HFFc6 (cell line): ENCODE measurements at places on chromosomes 5 and 9. TPM values are rescaled to one million over a fixed set of nuclear protein-coding genes. Genes with fewer than 3 reads are reported as not detected.
A peak's percentile ranks its signal among the peaks of the same experiment; 100 is the strongest.

The DNAJB5 gene
- total RNA-seq, result 12.2 to 18.5 TPM (median 13.1 TPM) in 3 replicates

GRCh38 chr5:41373230-41373629 lies 137.2 kb downstream of the PLCXD3 start:
- DNase-seq, result no peak

GRCh38 chr5:103896593-103896992 lies 334.0 kb upstream of the NUDT12 start:
- DNase-seq, result no peak

- DNase-seq, result no peak
These were observed 245.1 kb upstream of the ELAVL2 start for GRCh38 chr9:24071091-24071490.

DNA sequence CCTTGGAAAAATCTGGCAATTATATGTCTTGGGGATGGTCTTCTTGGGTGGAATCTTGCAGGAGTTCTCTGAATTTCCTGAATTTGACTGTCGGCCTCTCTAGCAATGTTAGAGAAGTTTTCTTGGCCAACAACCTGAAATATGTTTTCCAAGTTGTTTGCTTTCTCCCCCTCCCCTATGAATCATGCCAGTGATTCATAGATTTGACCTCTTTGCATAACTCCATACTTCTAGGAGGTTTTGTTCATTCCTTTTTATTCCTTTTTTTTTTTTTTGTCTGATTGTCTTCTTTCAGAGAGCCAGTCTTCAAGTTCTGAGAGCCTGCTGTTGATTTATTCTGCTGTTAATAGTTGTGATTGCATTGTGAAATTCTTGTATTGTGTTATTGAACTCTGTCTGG lies 56.7 kb upstream of the SLC44A1 start:
- peak; percentile 62 for DNase-seq

- DNase-seq, result no peak
These were observed 27.9 kb upstream of the RECK start for GRCh38 chr9:36008774-36009300.

DNA sequence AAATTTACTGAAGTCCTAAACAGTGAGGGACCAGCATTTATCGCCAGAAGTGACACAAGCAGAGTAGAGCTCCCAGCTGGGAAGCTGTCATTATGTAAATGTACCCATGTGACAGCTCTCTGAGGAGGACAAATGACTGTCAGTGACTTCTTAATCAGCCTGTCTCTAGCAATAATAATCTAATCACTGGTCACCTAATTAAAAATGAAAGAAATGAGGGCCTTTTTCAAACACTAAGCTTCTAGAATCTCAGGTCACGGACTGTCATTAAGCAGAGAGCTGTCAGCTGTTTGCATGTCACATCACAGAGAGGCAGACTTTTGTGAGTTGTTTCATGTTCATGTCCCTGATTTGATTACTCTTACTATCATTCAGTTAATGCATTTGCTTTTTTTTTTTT lies 77.9 kb upstream of the FBXL17 start:
- DNase-seq, result no peak

DNA sequence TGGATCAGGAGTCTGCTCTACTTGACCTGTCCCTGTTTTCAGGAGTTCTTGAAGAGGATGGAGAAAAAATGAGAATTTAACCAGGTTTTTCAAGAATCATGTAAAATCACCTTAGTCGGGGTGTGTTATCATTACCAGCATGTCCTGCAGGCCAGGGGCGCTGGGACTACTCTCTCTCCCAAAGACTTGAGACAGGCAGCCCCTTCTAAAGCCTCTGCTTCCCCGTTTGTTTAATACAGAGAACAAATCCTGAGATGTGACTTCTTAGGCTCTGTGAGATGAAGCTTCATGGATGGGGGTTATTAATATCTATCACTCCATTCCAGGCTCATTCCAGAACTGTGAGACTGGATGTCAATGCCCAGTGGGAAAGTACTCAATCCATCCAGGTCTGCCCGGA lies 3.0 kb downstream of the PAX5 start:
- no peak for DNase-seq

GRCh38 chr5:15786884-15787283 lies 286.9 kb downstream of the FBXL7 start:
- no peak for DNase-seq

DNA sequence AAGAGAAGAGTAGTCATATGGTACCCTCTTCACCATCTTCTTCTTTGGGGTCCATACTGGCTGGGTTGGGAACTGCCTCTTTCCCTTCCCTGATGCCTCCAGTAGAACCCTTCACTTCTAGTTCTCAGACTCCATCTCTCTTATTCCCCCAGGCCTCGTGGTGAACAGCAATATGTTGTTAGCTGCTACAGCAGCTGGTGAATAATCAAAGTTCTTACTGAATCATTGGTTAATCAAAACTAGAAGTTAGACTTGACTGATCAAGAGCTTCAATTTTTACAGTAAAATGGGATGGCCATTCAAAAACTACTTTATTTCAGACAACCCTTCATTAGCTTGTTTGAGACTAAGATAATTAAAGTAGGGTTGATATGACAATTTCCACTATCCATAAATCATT lies 190.9 kb upstream of the GNA14 start:
- DNase-seq, result no peak

- DNase-seq, result no peak
These were observed 107.1 kb downstream of the CACNA1B start for GRCh38 chr9:137984520-137985257.

GRCh38 chr9:112033237-112034215 lies 136.9 kb downstream of the UGCG start:
- DNase-seq, result no peak

- DNase-seq, result no peak
These were observed 103.4 kb downstream of the DOCK2 start for GRCh38 chr5:169740435-169740834.

GRCh38 chr5:56003679-56004078 lies 8.9 kb upstream of the IL6ST start:
- no peak for DNase-seq

- no peak for DNase-seq
These were observed 242.9 kb downstream of the CSNK1G3 start for GRCh38 chr5:123754908-123755307.

The GTF3C4 gene
- total RNA-seq, result 14.6 to 15.8 TPM (median 14.6 TPM) in 3 replicates

DNA sequence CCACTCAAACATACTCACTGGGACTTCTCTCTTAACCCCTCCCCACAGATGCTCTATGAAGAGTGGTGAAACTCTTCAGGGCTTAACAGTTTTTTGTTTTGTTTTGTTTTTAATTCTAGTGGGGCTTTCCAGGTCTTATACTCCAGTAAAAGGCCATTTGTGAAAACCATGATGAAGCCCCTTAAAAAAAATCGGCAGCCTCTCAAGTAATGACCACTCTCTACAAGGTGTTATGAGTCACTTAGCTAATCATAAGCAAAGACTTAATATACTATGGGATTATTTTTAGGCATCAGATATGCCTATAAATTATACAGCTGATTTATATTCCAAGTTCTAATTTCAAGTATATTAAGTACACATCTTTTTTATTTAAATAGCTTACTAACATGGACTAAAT lies 607.9 kb downstream of the RAB3C start:
- no peak for DNase-seq
